AG04449 (cell line): ENCODE measurements at places on chromosomes 4 and X.
A peak's percentile ranks its signal among the peaks of the same experiment; 100 is the strongest.

GRCh38 chr4:46594661-46595060 lies 204.7 kb upstream of the GABRA2 start:
- no peak for DNase-seq

GRCh38 chr4:186936496-186937375 lies 213.1 kb upstream of the FAT1 start:
- no peak for DNase-seq

- DNase-seq, result no peak
These were observed 924 bp upstream of the ENAM start for GRCh38 chr4:70627620-70628019.

GRCh38 chrX:24207826-24208225 lies 58.3 kb downstream of the ZFX start:
- DNase-seq, result no peak

DNA sequence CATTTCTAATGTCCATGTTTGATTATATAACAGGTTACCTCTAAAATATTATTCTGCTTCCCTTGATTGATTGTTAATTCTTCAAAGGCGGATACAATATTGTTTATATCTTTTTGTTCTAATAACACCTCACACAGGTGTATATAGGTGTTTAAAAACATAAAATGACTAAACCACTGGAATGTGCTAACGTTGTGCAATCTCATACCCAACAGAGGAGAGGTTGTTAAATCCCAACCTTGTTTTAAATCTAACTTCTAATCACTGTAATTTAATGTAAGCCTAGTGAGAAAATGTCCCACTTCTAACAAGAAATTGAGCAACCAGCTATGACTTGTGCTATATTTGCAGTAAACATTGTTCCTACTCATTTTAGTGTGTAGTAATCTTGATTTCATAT lies 1.3 kb downstream of the ODAM start:
- DNase-seq, result no peak

GRCh38 chr4:124804584-124804983 lies 92.1 kb upstream of the ANKRD50 start:
- no peak for DNase-seq

DNA sequence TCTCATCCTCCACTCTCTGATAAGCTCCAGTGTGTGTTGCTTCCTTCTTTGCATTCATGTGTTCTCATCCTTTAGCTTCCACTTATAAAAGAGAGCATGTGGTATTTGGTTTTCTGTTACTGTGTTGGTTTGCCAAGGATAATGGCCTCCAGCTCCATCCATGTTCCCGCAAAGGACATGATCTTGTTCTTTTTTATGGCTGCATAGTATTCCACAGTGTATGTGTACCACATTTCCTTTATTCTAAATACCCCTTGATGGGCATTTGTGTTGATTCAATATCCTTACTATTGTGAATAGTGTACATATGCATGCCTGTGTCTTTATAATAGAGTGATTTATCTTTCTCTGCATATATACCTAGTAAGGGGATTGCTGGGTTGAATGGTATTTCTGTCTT lies 155.1 kb downstream of the DCK start:
- DNase-seq, result no peak

- no peak for DNase-seq
These were observed 163.6 kb downstream of the CBR4 start for GRCh38 chr4:168846414-168846813.

DNA sequence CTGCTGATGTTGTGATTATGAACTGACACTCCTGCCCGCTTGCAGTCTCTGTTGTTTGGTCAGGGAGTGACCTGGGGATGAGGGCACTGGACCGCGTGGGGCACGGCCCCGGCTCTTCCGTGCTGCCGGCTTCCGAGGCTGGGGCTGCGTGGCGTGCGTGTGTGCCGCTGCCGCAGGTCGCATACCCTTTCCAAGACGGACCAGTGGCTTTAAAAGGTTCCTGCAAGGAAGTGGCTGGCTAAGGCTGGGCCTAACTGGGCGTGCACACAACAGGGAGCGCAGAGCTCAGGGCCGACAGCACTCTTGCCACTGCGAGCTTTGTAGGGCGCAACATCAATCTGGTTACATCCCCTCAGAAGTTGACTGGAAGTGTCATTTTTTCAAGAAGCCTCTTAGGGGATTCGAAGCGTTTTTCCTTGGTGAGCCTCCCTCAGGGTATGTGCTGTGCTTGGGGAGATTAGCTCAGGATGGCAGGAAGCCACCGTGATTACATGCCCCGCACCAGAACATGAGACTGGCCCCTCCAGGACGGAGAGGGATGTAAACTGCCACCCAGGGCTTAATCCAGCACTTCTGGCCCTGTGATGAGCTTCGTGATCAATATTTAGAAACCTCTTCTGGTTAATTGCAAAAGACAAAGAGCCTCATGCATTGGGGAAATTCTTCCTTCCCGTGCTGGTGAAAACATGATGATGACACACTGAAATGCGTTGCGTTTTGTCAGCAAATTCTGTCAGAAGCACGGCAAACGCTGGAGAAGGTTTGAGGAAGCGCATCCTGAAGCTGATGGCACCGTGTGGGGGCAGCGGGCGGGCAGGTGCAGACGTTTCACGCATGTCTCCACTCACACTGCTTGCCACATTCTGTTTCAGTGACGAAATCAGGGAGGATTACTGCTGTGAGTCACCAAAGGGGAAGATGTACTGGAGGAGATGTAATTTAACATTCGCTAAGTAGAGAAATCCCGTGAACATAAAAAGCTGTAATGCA lies 11.1 kb downstream of the MAEA start:
- DNase-seq, result no peak

DNA sequence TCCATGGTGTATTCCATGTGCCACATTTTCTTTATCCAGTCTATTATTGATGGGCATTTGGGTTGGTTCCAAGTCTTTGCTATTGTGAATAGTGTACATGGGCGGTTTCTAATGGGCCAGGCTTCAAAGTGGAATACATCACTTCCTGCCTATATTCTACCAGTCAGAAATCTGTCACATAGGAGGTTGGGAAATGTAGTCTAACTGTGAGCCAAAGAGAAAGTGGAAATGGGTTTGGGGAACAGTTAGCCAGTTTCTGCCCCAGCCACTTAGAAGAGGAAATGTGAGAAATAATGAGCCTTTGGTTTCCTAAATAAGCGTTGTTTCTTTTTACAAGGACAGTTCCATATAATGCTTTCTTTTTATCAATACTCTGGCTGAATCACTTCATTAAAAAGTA lies 85.1 kb upstream of the AP1S2 start:
- DNase-seq, result no peak

DNA sequence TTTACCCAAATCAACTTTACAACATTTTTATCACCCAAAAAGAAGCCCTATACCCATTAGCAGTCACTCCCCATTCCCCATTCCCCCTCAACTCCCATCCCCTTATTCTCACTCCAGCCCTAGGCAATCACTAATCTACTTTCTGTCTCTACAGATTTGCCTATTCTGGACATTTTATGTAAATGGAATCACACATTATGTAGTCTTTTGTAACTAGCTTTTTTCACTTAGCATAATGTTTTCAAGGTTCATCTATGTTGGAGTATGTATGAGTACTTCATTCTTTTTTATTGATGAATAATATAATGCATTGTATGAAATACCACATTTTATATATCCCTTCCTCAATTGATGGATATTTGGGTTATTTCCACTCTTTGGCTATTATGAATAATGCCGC lies 36.1 kb upstream of the HERC5 start:
- DNase-seq, result no peak

- no peak for DNase-seq
These were observed 106.3 kb upstream of the EOLA2 start for GRCh38 chrX:150044556-150044955.

DNA sequence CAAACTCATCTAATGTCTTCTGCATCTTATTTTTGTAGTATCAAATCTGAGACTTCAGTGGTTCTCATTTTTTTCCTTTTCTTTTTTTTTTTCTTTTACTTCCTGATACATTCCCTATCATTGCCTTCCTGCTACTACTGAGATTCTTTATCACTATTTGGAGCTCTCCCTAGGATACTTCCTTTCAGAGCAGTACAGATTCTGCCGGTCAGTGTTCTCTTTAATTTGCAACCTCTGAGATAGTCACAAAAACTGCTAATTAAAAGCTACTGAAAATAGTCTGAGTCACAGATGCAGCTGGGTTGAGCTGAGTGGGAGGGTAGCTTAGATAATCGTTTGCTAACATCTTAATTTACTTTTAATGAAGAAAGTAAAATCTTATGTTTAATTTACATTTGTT lies 1279.7 kb downstream of the ARAP2 start:
- DNase-seq, result no peak

GRCh38 chr4:76874176-76874575 lies 23.8 kb downstream of the SOWAHB start:
- DNase-seq, result no peak

GRCh38 chr4:2813446-2814405 lies 20.8 kb downstream of the SH3BP2 start:
- DNase-seq, result no peak

GRCh38 chr4:186020106-186020792 lies 48.7 kb upstream of the TLR3 start:
- DNase-seq, result no peak

GRCh38 chr4:21002976-21003375 lies 302.7 kb downstream of the PACRGL start:
- DNase-seq, result no peak

- no peak for DNase-seq
These were observed 850.4 kb upstream of the AADAT start for GRCh38 chr4:170940043-170940724.

- DNase-seq, result no peak
These were observed 5.1 kb downstream of the PIGG start for GRCh38 chr4:504076-504475.

GRCh38 chr4:7382634-7383014 lies 52.1 kb downstream of the PSAPL1 start:
- DNase-seq, result no peak

GRCh38 chr4:176340871-176341685 lies 21.3 kb downstream of the SPCS3 start:
- no peak for DNase-seq

GRCh38 chr4:151227731-151228130 lies 49.2 kb upstream of the PRSS48 start:
- DNase-seq, result no peak

- DNase-seq, result peak; percentile 90
These were observed 180.7 kb upstream of the PGRMC2 start for GRCh38 chr4:128468123-128468989.

DNA sequence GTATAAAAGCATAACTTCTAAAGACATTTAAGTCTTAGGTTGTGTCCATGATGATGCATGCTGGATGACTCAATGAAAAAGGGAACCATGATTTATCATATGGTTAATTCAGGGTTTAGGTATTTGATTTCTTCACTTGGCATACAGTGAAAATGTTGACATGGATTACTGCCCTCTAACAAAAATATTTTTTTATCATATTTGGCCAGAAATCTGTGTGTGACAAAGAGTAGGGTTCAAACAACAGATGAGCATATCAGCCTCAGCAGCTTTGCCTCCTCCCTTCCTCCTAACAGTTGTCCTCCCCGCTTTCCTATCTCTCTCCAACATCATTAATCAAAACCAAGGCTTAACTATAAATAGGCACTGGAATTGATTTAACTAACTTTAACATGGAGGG lies 46.3 kb downstream of the ARHGAP6 start:
- DNase-seq, result no peak

DNA sequence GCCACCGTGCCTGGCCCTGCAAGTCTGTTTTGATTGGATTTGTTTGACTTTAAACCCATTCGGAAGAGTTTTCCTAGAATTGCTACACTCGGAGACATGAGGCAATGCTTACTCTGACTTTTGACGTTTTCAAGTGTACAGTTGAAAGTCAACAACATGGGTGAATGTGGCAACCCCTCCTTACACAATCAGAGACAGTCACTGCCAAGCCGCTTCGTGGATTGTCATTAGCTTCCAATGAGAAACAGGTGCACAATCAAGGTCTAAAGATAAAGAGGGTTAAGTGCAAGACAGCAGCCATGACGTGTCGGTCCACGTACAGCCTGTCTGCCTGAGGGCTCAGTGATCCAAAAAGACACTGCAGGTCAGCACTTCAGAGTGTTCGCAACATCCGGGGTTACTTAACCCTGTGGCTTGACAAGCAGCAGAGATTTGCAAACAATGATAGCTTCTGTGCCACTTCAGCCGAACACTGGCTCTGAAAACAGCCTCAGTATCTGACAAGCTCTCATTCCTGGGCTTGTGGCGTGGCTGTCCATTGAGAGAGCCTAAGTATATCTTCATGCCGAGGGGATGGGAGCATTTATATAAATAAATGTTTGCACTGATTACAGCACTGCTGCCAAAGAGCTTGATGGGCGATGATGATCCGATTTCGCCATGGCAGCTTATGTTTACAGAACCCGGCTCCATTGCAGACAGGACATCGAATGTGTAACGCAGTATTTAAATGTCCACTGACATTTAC lies 180.0 kb downstream of the DHRSX start:
- no peak for DNase-seq

- DNase-seq, result no peak
These were observed 220.4 kb downstream of the MAML3 start for GRCh38 chr4:139933541-139933940.

DNA sequence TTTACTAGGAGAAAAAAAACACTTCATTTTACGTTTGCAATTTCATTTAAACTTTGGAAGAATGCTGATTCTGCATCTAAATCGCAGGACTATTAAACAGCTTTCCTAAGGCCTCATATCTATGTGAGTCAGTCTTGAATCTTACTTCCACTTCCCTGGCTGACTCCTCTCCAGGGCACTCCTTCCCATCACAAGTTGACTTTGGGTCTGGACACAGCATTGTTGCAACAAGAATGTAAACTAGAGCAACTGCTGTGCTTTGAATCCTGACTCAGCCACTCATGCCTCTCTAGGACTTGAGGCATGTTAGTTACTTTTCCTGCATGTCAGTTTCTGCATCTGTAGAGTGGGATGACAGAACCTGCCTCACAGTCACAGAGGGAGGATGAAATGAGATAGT lies 413.8 kb downstream of the FAT4 start:
- DNase-seq, result peak; percentile 92

DNA sequence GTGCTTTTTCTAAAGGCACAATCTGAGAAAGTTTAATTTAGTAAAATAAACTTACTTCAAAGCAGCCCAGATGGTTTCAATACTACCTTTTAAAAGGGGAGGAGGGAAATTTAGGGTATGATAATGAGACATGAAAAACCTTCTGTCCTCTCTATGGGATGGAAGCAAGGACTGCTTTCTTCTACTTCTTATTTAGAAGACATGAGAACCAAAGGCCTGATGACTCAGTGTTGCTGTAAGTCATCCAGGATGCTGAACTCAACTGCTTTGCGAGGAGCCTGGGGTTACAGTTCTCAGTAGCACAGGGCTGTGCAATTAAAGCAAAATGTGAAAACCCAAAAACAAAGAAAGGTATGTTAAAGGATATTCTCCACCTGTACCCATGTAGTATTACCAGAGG lies 140.8 kb upstream of the EDNRA start:
- DNase-seq, result no peak

- DNase-seq, result no peak
These were observed 87.7 kb downstream of the FHDC1 start for GRCh38 chr4:153023692-153024394.
